Activated naive CD8-positive, alpha-beta T cell treated with anti-CD3 and anti-CD28 coated beads, Interleukin-2, amount 10 ng/mL, durations not matched to agents 7 days and 5 days (primary cell): ENCODE measurements at places on chromosomes 2 and 18. TPM values are rescaled to one million over a fixed set of nuclear protein-coding genes. Genes with fewer than 3 reads are reported as not detected.

DNA sequence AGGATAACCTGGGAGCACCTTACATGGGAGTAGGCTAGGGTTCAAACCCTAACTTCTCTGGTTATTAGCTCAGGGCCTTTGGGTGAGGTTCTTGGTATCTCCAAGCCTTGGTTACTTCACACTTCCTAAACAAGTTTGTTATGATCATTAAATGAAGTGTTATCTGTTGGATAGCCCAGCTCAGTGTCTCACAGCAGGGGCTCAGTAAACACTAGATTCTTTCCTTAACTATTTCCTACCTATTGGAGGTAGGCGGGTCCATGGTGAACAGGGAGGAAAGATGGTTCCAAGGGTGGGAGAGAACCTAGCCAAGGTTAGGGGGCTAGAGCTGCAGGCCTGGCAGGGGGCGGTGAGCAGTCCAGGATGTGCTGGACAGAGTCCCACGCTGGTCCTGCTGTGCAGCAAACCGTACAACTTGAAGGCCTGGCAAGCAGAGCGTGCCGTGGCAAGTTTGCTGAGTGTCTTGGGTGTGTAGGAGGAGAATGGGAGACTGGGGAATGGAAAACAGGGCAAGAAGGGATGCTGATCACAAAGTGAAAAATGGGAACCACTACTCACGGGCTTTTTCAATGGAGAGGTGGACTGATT lies 259.1 kb downstream of the PRKCE start:
- no peak for DNase-seq

DNA sequence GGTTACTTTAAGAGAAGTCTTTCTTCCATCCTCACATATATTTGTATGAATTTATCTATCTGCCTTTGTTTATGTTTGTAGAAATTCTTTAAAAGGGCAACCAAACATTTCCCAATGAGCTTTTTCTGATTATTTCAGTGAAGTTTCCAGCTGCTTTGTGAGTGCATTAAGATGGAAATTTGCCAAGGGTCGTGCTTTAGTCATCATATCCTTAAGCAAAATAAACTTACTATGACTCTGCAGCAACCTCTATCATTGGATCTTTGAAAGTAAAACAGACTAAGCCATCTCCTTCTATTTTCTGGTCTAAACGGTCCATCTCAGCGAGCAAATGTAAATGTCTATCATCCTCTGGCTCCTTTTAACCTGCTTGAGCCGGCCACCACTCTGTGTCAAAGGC lies 489.3 kb downstream of the SOX11 start:
- DNase-seq = no peak

- no peak for DNase-seq
These were observed 178.7 kb downstream of the SRBD1 start for GRCh38 chr2:45432406-45432805.

DNA sequence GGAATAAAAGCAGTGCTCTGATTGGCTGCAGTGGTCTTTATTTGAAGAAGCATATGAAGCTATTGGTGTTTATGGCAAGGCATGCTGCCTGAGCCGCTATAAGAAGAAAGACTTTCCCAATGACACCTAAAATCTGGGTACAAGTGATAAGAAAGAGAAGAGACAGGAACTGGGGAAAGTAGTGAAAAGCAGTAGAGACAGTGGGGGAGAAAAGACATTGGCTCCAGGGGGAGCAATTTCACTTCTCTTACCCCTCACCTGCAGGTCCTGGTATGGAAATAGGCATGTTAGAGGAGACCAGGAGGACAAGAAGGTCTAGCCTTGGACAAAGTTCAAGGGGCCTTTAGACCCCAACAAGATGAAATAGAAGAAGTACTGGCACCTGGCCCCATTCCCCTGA lies 47.1 kb downstream of the PLCL1 start:
- DNase-seq = no peak

The CD8B2 gene
- total RNA-seq = 7.3 TPM
